ENCODE measurements at places on chromosomes 7 and 10.

DNA sequence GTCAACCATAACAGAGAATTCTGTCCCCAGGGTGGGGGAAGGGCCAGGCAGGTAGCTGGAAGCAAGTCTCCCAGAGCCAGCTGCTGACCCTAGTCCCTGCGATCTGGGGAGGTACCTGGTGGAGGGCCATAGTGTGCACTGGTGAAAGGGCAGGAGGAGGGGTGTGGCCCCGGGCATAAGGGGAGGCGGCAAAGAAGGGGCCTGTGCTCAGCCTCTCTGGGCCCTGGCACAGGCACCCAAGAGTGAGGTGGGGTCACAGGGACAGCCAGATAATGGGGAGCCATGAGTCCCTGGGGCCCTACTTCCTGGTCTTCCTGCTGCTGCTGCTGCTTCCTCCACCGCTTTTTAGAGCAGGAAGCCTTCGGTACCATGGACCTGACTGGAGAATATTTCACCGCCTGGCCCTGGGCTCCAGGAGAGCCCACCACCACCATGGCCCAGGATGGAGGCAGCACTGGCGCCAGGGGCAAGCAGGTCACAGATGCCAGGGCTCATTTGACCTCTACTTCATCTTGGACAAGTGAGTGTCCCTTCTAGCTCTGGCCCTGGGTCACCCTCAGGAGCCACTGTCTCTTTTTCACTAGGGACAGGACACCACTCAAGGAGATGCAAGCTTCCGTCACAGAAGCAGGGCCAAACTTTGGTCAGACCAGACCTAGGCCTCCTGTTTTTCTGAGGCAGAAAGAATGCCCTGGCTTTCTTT is at the start of gene ANTXRL:
TSS of gene ANTXRL (plus strand) at position 7 of the 703 bp plus-strand sequence. CDS start at position 273, 266 bp downstream.
- no peak within 1 kb of the TSS for H3K27ac ChIP-seq
- H3K4me3 ChIP-seq = no peak within 1 kb of the TSS
- H3K4me1 ChIP-seq = peaks cover 18% of the 10 kb centered on the region
- peaks cover 16% of the 10 kb centered on the region for H3K27me3 ChIP-seq
- no peaks in the 10 kb centered on the region for H3K36me3 ChIP-seq
- DNase-seq = no peak

DNA sequence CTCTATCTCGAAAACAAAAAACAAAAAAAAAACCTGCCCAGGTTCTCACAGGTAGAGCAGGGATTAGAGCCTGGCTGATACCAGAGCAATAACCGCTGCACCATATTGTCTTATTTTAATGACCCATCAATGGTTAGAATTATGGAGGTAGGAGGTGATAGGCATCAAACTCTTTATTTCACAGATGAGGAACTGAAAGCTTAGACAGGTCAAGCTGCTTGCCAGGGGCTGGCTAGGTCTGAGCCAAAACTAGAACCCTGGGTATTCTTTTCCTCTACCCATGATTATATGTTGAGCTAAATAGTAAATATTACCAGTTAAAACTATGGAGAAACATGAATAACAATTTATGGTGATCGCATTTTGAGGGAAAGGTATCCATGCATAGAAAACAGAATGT is 2.0 kb upstream of the PPP1R3C start:
- no peak for DNase-seq
- H3K36me3 ChIP-seq = no peaks in the 10 kb centered on the region
- peaks cover 13% of the 10 kb centered on the region for H3K4me1 ChIP-seq
- no peak overlapping the region for H3K27ac ChIP-seq
- H3K27me3 ChIP-seq = peaks cover 51% of the 10 kb centered on the region

GRCh38 chr7:1922071-1922869 is 252.2 kb downstream of the ELFN1 start:
- H3K27ac ChIP-seq = no peak overlapping the region
- H3K4me1 ChIP-seq = peaks cover 79% of the 10 kb centered on the region
- H3K27me3 ChIP-seq = peaks cover 7% of the 10 kb centered on the region
- H3K4me3 ChIP-seq = peak overlapping the region; percentile 43
- peak; percentile 36 for DNase-seq

DNA sequence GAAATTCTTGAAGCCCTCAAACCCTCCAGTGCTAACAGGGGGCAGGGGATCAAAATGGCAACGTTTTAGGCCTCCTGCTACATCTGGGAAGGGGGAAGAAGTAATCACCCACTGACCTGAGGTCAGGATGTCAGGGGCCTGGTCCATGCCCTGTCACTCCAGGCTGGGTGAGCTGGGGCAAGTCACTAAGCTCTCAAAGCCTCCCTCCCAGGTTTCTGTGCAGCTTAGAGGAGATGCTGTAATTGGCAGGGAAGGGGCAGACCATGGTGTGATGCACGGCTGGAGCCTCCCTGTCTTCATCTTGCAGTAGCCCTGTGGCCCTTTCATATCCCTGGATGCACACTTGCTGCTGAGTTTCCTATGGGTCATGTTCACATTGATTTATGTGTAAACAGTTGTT is 27.2 kb downstream of the LEP start:
- no peak overlapping the region for H3K4me3 ChIP-seq
- H3K4me1 ChIP-seq = peaks cover 2% of the 10 kb centered on the region
- peaks cover 1% of the 10 kb centered on the region for H3K36me3 ChIP-seq
- DNase-seq = no peak
- H3K27ac ChIP-seq = no peak overlapping the region

GRCh38 chr10:51423121-51423452 is 276.3 kb downstream of the CSTF2T start:
- no peak overlapping the region for H3K4me3 ChIP-seq
- peaks cover 4% of the 10 kb centered on the region for H3K27me3 ChIP-seq
- H3K27ac ChIP-seq = no peak overlapping the region
- H3K36me3 ChIP-seq = no peaks in the 10 kb centered on the region

- H3K27me3 ChIP-seq = no peaks in the 10 kb centered on the region
- DNase-seq = no peak
- H3K27ac ChIP-seq = no peak overlapping the region
- H3K4me3 ChIP-seq = no peak overlapping the region
- H3K4me1 ChIP-seq = peaks cover 2% of the 10 kb centered on the region
Measured at GRCh38 chr7:7931626-7932025, 37.0 kb upstream of the GLCCI1 start.

DNA sequence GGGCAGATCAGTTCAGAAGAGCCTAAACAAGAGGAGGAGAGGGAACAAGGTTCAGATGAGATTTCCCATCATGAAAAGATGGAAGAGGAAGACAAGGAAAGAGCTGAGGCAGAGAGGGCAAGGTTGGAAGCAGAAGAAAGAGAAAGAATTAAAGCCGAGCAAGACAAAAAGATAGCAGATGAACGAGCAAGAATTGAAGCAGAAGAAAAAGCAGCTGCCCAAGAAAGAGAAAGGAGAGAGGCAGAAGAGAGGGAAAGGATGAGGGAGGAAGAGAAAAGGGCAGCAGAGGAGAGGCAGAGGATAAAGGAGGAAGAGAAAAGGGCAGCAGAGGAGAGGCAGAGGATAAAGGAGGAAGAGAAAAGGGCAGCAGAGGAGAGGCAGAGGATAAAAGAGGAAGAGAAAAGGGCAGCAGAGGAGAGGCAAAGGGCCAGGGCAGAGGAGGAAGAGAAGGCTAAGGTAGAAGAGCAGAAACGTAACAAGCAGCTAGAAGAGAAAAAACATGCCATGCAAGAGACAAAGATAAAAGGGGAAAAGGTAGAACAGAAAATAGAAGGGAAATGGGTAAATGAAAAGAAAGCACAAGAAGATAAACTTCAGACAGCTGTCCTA is 52.7 kb upstream of the AGBL3 start:
- H3K4me1 ChIP-seq = peaks cover 7% of the 10 kb centered on the region
- no peak for DNase-seq
- H3K36me3 ChIP-seq = no peaks in the 10 kb centered on the region
- H3K27ac ChIP-seq = peak overlapping the region; percentile 61

GRCh38 chr10:119049361-119049760 is 19.8 kb downstream of the NANOS1 start:
- H3K36me3 ChIP-seq = peaks cover 87% of the 10 kb centered on the region
- no peak for DNase-seq
- H3K27me3 ChIP-seq = no peaks in the 10 kb centered on the region
- H3K4me1 ChIP-seq = peaks cover 5% of the 10 kb centered on the region
- no peak overlapping the region for H3K27ac ChIP-seq

- H3K36me3 ChIP-seq = peaks cover 9% of the 10 kb centered on the region
- peak overlapping the region; percentile 92 for H3K4me3 ChIP-seq
- peak overlapping the region; percentile 89 for H3K27ac ChIP-seq
- no peaks in the 10 kb centered on the region for H3K27me3 ChIP-seq
- peak; percentile 41 for DNase-seq
Measured at GRCh38 chr10:35335133-35336083, 901 bp upstream of the CCNY start.

GRCh38 chr10:44992732-44993225 is 7.9 kb upstream of the ZNF22 start:
- DNase-seq = no peak
- no peaks in the 10 kb centered on the region for H3K36me3 ChIP-seq
- peaks cover 15% of the 10 kb centered on the region for H3K4me1 ChIP-seq
- no peaks in the 10 kb centered on the region for H3K27me3 ChIP-seq
- no peak overlapping the region for H3K4me3 ChIP-seq

DNA sequence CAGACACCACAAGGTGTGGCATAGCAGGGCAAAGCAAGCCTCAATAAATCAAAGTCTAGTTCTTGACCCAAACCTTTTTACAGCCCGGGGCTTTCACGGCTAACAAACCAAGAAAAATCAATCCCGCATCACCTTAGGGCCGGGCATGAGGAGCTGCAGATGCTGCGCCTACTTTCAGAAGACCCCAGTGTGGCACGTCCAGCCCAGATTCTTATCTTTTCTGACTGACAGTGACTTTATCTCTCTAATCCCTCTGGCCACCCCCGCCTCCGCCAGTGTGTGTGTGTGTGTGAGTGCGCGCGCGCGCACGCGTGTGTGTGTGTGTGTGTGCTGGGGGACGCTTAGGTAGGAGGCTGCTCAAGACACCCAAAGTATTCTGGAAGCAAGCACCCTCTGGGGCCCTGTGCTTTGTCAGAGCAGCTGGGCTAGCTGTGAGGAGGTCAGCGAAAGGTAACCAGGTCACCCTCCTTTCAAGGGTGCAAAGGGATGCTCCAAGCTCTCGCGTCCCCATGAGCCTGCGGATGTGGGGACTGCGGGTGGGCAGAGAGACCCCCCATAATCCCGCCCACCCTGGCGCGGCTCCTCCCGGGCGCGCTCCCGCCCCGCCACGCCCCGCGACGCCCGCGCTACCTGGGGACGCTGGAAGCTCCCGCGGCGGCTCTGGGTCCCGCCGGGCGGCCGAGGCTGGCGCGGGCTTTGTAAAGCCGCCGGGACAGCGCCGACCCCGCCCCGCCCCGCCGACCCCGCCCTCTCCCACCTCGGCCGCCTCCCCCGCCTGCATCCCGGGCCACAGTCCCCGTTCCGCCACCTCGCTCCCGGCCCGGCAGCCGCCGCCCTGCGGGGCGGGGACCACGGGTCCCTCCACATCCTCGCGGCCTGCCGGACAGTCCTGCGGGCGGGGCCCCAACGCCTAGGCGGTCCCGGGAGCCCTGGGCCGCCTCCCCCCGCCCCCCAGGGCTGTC is 57.1 kb upstream of the RHOBTB1 start:
- H3K36me3 ChIP-seq = peaks cover 2% of the 10 kb centered on the region
- peak overlapping the region; percentile 27 for H3K4me3 ChIP-seq
- peak; percentile 6 for DNase-seq

GRCh38 chr10:122328676-122329075 is 45.8 kb upstream of the PLEKHA1 start:
- peaks cover 29% of the 10 kb centered on the region for H3K27me3 ChIP-seq
- no peaks in the 10 kb centered on the region for H3K36me3 ChIP-seq
- H3K4me1 ChIP-seq = peaks cover 18% of the 10 kb centered on the region
- DNase-seq = no peak
- H3K27ac ChIP-seq = no peak overlapping the region

GRCh38 chr10:99389729-99390480 is 40.5 kb downstream of the GOT1 start:
- peaks cover 8% of the 10 kb centered on the region for H3K27me3 ChIP-seq
- H3K4me1 ChIP-seq = peaks cover 4% of the 10 kb centered on the region
- no peak for DNase-seq
- H3K27ac ChIP-seq = no peak overlapping the region

GRCh38 chr10:59903871-59904270 is 2.5 kb downstream of the CCDC6 start:
- no peaks in the 10 kb centered on the region for H3K27me3 ChIP-seq
- H3K36me3 ChIP-seq = peaks cover 52% of the 10 kb centered on the region
- H3K4me1 ChIP-seq = peaks cover 80% of the 10 kb centered on the region
- no peak overlapping the region for H3K27ac ChIP-seq
- DNase-seq = no peak
- peak overlapping the region; percentile 95 for H3K4me3 ChIP-seq

DNA sequence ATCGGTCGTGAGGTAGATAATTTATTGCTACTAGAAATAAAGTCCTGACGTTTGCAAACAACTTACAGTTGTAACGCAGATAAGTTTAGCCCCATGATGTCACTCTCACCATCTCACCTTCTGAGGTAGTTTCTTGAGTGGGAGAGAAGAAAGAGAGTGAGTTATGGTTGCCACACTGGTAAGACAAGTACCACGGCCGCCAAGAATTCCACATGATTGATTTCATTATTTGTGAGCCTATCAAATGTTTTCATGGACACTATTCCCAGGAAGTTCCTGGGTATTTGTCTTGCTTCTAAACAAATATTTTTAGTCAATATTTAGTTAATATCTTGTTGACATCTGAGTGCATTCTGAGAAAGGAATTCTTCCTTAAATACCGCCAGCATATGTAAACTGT is 339.4 kb upstream of the KIAA1217 start:
- H3K27me3 ChIP-seq = peaks cover 4% of the 10 kb centered on the region
- DNase-seq = no peak
- no peaks in the 10 kb centered on the region for H3K4me1 ChIP-seq
- no peak overlapping the region for H3K27ac ChIP-seq
- no peak overlapping the region for H3K4me3 ChIP-seq
- H3K36me3 ChIP-seq = no peaks in the 10 kb centered on the region

- H3K27me3 ChIP-seq = no peaks in the 10 kb centered on the region
- H3K4me3 ChIP-seq = no peak overlapping the region
- no peak for DNase-seq
- H3K4me1 ChIP-seq = no peaks in the 10 kb centered on the region
- H3K36me3 ChIP-seq = peaks cover 12% of the 10 kb centered on the region
Measured at GRCh38 chr10:118307859-118308258, 34.3 kb downstream of the FAM204A start.

- DNase-seq = no peak
- H3K27me3 ChIP-seq = no peaks in the 10 kb centered on the region
- H3K27ac ChIP-seq = no peak overlapping the region
- no peaks in the 10 kb centered on the region for H3K36me3 ChIP-seq
- H3K4me3 ChIP-seq = no peak overlapping the region
Measured at GRCh38 chr10:33233635-33234034, 100.8 kb downstream of the NRP1 start.

GRCh38 chr7:76272851-76273497 is 29.5 kb upstream of the HSPB1 start:
- peaks cover 41% of the 10 kb centered on the region for H3K27me3 ChIP-seq
- no peak overlapping the region for H3K4me3 ChIP-seq
- H3K36me3 ChIP-seq = no peaks in the 10 kb centered on the region

GRCh38 chr10:86357041-86357440 is 9.6 kb downstream of the GRID1 start:
- peaks cover 10% of the 10 kb centered on the region for H3K27me3 ChIP-seq
- H3K36me3 ChIP-seq = no peaks in the 10 kb centered on the region
- peaks cover 5% of the 10 kb centered on the region for H3K4me1 ChIP-seq
- no peak overlapping the region for H3K27ac ChIP-seq

GRCh38 chr7:139702811-139703486 is 74.8 kb downstream of the HIPK2 start:
- no peak overlapping the region for H3K4me3 ChIP-seq
- H3K27me3 ChIP-seq = no peaks in the 10 kb centered on the region
- peaks cover 9% of the 10 kb centered on the region for H3K36me3 ChIP-seq
- no peak overlapping the region for H3K27ac ChIP-seq

- no peaks in the 10 kb centered on the region for H3K4me1 ChIP-seq
- H3K36me3 ChIP-seq = no peaks in the 10 kb centered on the region
- H3K27ac ChIP-seq = no peak overlapping the region
- no peak for DNase-seq
- H3K27me3 ChIP-seq = no peaks in the 10 kb centered on the region
- no peak overlapping the region for H3K4me3 ChIP-seq
Measured at GRCh38 chr10:25505466-25505865, 330.7 kb downstream of the GPR158 start.
